ENCODE measurements at places on chromosomes 6 and 20. TPM values are rescaled to one million over a fixed set of nuclear protein-coding genes. Genes with fewer than 3 reads are reported as not detected.

DNA sequence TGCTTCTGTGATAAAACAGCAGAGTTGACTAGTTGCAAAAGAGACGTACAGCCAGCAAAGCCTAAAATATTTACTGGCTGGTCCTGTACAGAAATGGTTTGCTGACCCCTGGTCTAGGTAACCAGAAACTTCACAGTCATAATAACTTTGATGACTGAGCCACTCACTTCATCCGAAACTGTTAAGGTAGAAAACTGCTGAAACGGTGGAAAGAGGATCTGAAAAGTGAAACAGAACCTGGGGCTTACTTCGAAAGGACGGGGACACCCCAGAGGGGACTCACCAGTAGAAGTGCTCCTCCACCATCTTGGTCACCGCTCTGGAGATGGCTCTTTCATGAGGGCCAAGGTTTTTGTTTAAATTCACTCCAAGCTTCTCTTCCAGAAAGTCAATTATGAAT lies 16.4 kb downstream of the FAXC start:
- no peak overlapping the region for H3K4me3 ChIP-seq
- no peaks in the 10 kb centered on the region for H3K36me3 ChIP-seq
- H3K27me3 ChIP-seq = peaks cover 18% of the 10 kb centered on the region
- no peaks in the 10 kb centered on the region for H3K4me1 ChIP-seq

GRCh38 chr6:90538278-90539046 lies 48.4 kb downstream of the MAP3K7 start:
- no peaks in the 10 kb centered on the region for H3K27me3 ChIP-seq
- no peak overlapping the region for H3K4me3 ChIP-seq
- H3K4me1 ChIP-seq = peaks cover 18% of the 10 kb centered on the region

DNA sequence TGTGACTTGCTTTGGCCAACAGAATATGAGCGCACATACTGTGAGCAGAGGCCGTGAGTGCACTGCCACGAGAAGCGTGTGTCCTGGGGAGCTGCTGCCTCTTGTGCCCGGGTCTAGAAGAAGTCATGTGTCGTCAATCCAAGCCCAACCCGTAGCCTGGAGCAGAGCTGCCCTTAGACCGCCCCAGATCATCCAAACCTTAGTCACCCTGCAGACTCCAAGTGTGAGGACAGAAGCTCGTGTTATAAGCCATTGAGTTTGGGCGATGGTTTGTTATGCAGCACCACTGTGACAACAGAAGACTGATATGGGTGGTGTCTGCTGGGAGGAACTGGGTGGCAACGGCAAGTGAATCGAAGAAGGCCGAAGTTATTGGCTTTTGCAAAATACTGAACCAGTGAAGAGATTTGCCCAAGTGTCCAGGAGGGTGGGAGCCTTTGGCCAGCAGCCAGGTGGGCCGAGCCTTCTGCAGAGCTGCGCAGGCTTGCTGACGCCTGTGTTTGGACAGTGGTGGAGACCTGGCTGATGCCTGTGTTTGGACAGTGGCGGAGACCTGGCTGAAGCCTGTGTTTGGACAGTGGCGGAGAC lies 101.3 kb upstream of the SULF2 start:
- DNase-seq = no peak
- peaks cover 9% of the 10 kb centered on the region for H3K27me3 ChIP-seq
- H3K4me1 ChIP-seq = no peaks in the 10 kb centered on the region
- H3K36me3 ChIP-seq = no peaks in the 10 kb centered on the region

Gene ECT2L
- 2.9 TPM for total RNA-seq

- no peak overlapping the region for H3K4me3 ChIP-seq
- no peak overlapping the region for H3K27ac ChIP-seq
- DNase-seq = no peak
- H3K27me3 ChIP-seq = peaks cover 10% of the 10 kb centered on the region
These were observed 56.1 kb upstream of the FOXQ1 start for GRCh38 chr6:1255636-1256365.

Gene MICAL1
- total RNA-seq = 5.5 TPM

GRCh38 chr20:48866936-48867335 lies 39.1 kb upstream of the PREX1 start:
- no peak for DNase-seq
- no peaks in the 10 kb centered on the region for H3K27me3 ChIP-seq
- no peak overlapping the region for H3K4me3 ChIP-seq

DNA sequence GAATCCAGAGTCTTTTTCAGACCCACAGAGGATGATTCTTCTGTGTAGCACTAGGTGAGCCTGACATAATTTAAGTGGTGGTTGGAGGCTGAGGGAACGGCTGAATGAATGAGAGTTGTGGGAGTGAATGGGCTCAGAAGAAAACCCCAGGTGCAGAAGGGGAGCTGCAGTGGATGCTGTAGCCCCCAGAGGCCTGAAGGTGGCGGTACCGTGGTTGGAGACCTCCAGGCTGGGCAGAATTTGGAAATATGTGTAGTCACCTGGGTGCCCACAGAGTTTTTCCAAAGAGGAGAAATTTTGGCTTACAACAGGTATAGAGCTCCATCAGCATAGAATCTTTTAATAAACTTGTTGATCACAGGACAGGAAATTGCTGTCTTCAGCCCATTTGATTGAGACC lies 6.5 kb upstream of the RAET1G start:
- no peak for DNase-seq
- no peak overlapping the region for H3K4me3 ChIP-seq

Gene VPS52
- total RNA-seq = 26.9 TPM

- DNase-seq = no peak
- no peak overlapping the region for H3K27ac ChIP-seq
- no peak overlapping the region for H3K4me3 ChIP-seq
- H3K27me3 ChIP-seq = no peaks in the 10 kb centered on the region
These were observed 230.6 kb upstream of the SUPT3H start for GRCh38 chr6:45608252-45608913.

Gene TAF4
- 7.8 TPM for total RNA-seq

DNA sequence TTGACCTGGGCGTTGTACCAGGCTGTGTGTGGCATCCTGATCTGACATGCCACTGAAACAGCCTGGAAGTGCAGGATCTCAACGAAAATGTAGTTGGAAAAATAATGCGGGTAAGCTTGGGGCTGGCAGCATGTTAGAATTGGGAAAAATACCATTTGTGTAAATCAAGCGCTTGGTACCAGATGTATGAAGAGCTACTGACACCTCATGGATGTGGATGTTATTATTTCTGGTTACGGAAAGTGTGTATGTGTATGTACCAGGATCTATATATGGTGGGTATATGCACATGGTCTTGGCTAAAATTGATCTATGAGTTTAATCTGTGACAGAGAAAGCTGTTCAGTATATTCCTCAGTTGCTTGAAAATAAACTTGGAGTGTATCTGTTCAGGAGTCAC lies 22.7 kb downstream of the HIVEP1 start:
- H3K4me3 ChIP-seq = no peak overlapping the region
- H3K27me3 ChIP-seq = no peaks in the 10 kb centered on the region
- DNase-seq = no peak
- H3K36me3 ChIP-seq = no peaks in the 10 kb centered on the region
- H3K27ac ChIP-seq = no peak overlapping the region

Gene CPXM1
- 0.65 TPM for total RNA-seq

DNA sequence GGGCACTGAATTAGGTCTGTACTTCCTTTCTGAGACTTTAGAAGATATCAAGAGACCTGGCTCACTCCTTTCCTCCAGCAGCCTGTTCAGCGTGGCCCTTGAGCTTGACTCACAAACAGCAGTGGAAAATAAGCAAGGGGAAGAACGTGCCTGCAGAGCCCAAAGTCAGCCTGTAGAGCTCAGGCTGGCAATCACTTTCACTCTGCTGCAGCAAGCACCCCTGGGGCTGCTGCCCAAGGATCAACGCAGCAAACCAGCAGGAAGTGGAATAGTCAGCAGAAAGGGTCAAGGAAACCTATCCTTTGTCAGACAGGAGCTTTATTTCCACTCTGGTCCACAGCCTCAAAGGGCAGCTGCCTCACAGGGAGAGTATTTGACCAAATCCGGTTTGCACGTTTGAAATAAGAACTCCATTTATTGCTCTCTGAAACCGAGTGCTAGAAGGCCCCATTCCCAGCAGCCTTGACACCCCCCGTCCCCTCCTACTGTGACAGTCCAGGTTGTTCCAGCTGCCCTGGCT lies 77.4 kb downstream of the PRDM1 start:
- H3K4me1 ChIP-seq = no peaks in the 10 kb centered on the region
- H3K36me3 ChIP-seq = no peaks in the 10 kb centered on the region
- H3K27me3 ChIP-seq = no peaks in the 10 kb centered on the region
- H3K27ac ChIP-seq = no peak overlapping the region
- DNase-seq = peak; percentile 40

DNA sequence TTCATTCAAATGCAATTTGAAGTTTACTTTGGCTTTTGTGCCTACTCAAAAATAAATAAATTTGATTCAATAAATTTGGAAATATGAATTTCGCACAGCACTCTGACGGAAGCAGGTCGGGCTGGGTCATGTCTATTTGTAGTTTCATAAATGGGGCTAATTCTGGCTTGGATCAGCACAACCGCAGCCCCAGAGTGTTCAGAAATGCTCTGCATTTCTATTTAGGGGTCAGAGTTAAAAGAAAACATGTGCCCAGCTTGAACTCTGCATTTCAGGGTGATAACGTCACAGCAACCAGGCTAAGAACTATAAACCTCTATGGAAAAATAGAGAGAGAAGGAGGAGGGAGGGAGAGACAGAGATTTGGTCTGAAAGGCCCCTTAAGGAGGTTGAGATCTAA lies 480.9 kb upstream of the NOX3 start:
- no peak overlapping the region for H3K4me3 ChIP-seq
- H3K27ac ChIP-seq = no peak overlapping the region
- no peaks in the 10 kb centered on the region for H3K36me3 ChIP-seq
- H3K27me3 ChIP-seq = no peaks in the 10 kb centered on the region
- DNase-seq = peak; percentile 12

DNA sequence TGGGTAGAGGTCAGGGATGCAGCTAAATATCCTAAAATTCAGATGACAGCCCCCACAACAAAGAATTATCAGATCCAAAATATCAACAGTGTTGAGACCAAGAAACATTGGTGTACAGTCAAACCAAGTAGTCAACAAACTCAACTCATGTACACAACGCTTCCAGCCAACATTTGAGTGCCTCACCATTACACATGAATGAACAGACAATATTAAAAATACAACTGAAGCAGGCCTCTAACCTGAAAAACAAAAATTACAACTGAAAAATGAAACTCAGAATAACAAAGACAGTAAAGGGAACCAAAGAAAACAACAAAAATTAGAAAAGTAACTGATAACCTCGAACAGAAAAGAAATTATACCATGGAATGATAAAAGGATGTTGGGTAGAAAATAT lies 46.2 kb downstream of the HACE1 start:
- no peak overlapping the region for H3K4me3 ChIP-seq
- H3K27ac ChIP-seq = no peak overlapping the region
- H3K4me1 ChIP-seq = no peaks in the 10 kb centered on the region
- no peak for DNase-seq
- H3K27me3 ChIP-seq = no peaks in the 10 kb centered on the region

- H3K4me3 ChIP-seq = no peak overlapping the region
- DNase-seq = no peak
- H3K4me1 ChIP-seq = no peaks in the 10 kb centered on the region
These were observed 112.1 kb downstream of the CDH4 start for GRCh38 chr20:61364147-61364546.

Gene IPCEF1
- total RNA-seq = 0.86 TPM

GRCh38 chr6:143936778-143937667 lies 71.0 kb downstream of the PLAGL1 start:
- no peak for DNase-seq
- no peaks in the 10 kb centered on the region for H3K36me3 ChIP-seq
- no peak overlapping the region for H3K27ac ChIP-seq
- no peaks in the 10 kb centered on the region for H3K4me1 ChIP-seq
- no peak overlapping the region for H3K4me3 ChIP-seq

DNA sequence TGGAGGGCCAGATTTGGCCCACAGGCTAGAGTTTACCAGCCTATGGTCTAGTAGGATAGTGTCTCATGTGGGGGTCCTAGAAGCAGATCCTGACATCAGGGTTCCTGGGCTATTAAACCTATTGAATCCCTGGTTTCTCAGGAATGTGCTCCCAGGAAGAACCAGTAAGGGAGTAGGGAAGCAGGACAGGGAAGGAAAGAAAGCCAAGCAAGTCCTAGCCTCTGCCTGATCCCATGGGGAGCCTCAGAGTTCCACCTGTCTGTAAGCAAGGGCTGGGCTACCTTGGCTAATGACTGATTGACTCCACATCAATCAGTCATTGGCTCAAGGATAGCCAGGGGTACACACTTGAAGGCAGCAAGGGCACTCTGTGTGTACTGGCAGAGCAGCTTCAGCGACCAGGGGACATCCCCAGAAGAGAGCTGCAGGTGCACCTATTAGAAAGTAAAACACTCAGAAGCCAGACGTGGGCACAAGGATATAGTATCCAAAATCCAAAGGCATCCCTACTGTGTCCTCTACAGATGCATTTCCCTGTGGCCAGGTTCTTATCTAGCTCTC lies 309.5 kb downstream of the TSHZ2 start:
- H3K27me3 ChIP-seq = no peaks in the 10 kb centered on the region
- no peak overlapping the region for H3K27ac ChIP-seq
- DNase-seq = no peak
- H3K4me3 ChIP-seq = no peak overlapping the region
- no peaks in the 10 kb centered on the region for H3K4me1 ChIP-seq

- no peak overlapping the region for H3K27ac ChIP-seq
- DNase-seq = no peak
- H3K36me3 ChIP-seq = no peaks in the 10 kb centered on the region
- no peaks in the 10 kb centered on the region for H3K4me1 ChIP-seq
These were observed 1.1 kb downstream of the TPX2 start for GRCh38 chr20:31740208-31740607.

Gene FABP7
- total RNA-seq = not detected

Gene ZSCAN31
- total RNA-seq = 11.5 TPM

- no peaks in the 10 kb centered on the region for H3K36me3 ChIP-seq
- H3K27ac ChIP-seq = no peak overlapping the region
- H3K4me3 ChIP-seq = no peak overlapping the region
- peaks cover 24% of the 10 kb centered on the region for H3K4me1 ChIP-seq
- no peak for DNase-seq
- H3K27me3 ChIP-seq = no peaks in the 10 kb centered on the region
These were observed 203.2 kb upstream of the SGK1 start for GRCh38 chr6:134521116-134521501.

DNA sequence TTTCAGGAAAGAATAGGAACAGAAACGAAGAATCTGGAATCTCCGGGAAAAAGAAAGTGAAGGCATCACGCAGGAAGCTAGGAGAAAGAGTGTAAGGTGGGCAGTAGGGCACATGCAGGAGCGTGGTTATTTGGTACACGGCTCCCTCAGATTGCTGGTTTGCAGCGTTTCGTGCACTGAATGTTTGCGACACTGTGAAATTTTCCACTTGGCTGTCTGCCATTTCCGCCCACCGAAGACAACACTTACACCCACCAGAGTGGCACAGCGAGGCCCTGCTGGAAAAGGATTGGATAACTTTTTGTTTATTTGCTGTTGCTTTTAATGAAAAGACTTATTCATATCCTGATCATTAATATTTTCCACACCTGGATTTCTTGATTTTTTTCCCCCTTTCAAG lies 248.3 kb downstream of the GMPR start:
- no peak for DNase-seq
- H3K27ac ChIP-seq = no peak overlapping the region
- no peak overlapping the region for H3K4me3 ChIP-seq
- H3K36me3 ChIP-seq = no peaks in the 10 kb centered on the region

- no peaks in the 10 kb centered on the region for H3K27me3 ChIP-seq
These were observed 41.7 kb downstream of the SLC16A10 start for GRCh38 chr6:111129013-111129412.

Gene DBNDD2
- 395 TPM for total RNA-seq

Gene IL17A
- not detected for total RNA-seq

Gene WFDC10B
- total RNA-seq = not detected

Gene BICRAL
- 10.5 TPM for total RNA-seq
